ENCODE measurements at places on chromosomes 11 and 22.

- no peak for DNase-seq
- no peaks in the 10 kb centered on the region for H3K36me3 ChIP-seq
- peaks cover 4% of the 10 kb centered on the region for H3K4me1 ChIP-seq
- H3K27ac ChIP-seq = no peak overlapping the region
These were observed 55.8 kb downstream of the CLMP start for GRCh38 chr11:123139206-123139605.

DNA sequence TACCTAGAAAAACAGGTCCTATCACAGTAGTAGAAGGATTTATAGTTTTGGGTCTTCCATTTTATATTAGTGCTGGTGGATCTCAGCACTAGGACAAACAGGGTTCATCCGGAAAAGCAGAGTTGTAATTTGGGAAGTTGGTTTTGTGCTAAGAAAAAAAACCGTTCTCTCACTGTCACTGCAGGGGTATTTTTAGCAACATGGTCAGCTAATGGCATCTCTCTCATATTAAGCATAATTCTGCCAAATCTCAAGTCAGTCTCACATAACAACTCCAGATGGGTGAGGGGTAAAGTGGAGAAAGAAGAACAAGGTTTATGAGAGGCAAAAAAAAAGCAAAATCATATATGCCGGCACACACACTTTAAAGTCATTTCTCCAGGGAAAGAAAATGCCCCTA lies 51.6 kb upstream of the GDPD4 start:
- DNase-seq = no peak
- H3K4me1 ChIP-seq = no peaks in the 10 kb centered on the region
- no peaks in the 10 kb centered on the region for H3K36me3 ChIP-seq
- H3K27ac ChIP-seq = no peak overlapping the region
- H3K27me3 ChIP-seq = no peaks in the 10 kb centered on the region

GRCh38 chr11:31676280-31676982 lies 134.7 kb downstream of the PAX6 start:
- H3K4me1 ChIP-seq = peaks cover 4% of the 10 kb centered on the region
- no peaks in the 10 kb centered on the region for H3K27me3 ChIP-seq
- no peak for DNase-seq
- no peaks in the 10 kb centered on the region for H3K36me3 ChIP-seq

GRCh38 chr11:102666331-102666957 lies 39.1 kb downstream of the MMP27 start:
- no peak overlapping the region for H3K27ac ChIP-seq
- H3K4me1 ChIP-seq = no peaks in the 10 kb centered on the region
- H3K4me3 ChIP-seq = no peak overlapping the region
- no peaks in the 10 kb centered on the region for H3K36me3 ChIP-seq
- no peaks in the 10 kb centered on the region for H3K27me3 ChIP-seq
- DNase-seq = peak; percentile 37

- no peaks in the 10 kb centered on the region for H3K36me3 ChIP-seq
- no peaks in the 10 kb centered on the region for H3K27me3 ChIP-seq
- DNase-seq = no peak
- no peaks in the 10 kb centered on the region for H3K4me1 ChIP-seq
- H3K4me3 ChIP-seq = no peak overlapping the region
These were observed 57.2 kb downstream of the DDI1 start for GRCh38 chr11:104093426-104094280.

DNA sequence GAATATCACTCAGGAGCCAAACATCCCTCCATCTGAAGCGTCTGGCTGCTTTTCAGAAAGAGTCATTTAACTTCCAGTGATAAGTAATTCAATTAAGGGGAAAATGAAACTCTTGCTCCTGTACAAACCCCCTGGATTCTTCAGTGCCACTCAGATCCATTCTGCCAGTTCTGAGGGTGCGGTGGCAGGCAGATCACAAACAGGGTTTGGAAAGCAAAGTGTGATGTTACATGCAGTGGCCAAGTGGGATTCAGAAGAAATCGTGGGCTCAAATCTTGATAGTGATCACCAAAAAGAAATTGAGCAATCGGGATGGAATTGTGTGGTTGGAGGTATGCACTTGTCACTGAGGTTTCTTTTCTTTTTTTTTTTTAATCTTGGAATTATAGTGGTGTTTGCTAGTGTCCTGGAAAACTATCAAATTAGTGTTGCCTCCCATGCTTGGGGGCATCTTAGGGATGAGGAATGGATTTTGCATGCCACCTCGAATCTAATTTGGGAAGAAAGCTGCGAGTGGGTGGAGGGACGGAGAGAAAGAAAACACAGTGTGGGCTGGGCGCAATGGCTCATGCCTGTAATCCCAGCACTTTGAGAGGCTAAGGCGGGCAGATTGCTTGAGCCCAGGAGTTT lies 22.5 kb upstream of the RTL6 start:
- no peaks in the 10 kb centered on the region for H3K4me1 ChIP-seq
- H3K36me3 ChIP-seq = no peaks in the 10 kb centered on the region
- no peak overlapping the region for H3K27ac ChIP-seq
- DNase-seq = no peak
- H3K27me3 ChIP-seq = peaks cover 7% of the 10 kb centered on the region
- no peak overlapping the region for H3K4me3 ChIP-seq

GRCh38 chr22:40705918-40706682 lies 26.8 kb downstream of the MCHR1 start:
- H3K4me1 ChIP-seq = peaks cover 8% of the 10 kb centered on the region
- no peak overlapping the region for H3K4me3 ChIP-seq
- no peak overlapping the region for H3K27ac ChIP-seq
- H3K36me3 ChIP-seq = no peaks in the 10 kb centered on the region

GRCh38 chr11:60879971-60880588 lies 12.7 kb downstream of the ZP1 start:
- H3K27ac ChIP-seq = no peak overlapping the region
- no peaks in the 10 kb centered on the region for H3K27me3 ChIP-seq
- H3K36me3 ChIP-seq = peaks cover 5% of the 10 kb centered on the region
- no peak for DNase-seq
- H3K4me3 ChIP-seq = no peak overlapping the region

DNA sequence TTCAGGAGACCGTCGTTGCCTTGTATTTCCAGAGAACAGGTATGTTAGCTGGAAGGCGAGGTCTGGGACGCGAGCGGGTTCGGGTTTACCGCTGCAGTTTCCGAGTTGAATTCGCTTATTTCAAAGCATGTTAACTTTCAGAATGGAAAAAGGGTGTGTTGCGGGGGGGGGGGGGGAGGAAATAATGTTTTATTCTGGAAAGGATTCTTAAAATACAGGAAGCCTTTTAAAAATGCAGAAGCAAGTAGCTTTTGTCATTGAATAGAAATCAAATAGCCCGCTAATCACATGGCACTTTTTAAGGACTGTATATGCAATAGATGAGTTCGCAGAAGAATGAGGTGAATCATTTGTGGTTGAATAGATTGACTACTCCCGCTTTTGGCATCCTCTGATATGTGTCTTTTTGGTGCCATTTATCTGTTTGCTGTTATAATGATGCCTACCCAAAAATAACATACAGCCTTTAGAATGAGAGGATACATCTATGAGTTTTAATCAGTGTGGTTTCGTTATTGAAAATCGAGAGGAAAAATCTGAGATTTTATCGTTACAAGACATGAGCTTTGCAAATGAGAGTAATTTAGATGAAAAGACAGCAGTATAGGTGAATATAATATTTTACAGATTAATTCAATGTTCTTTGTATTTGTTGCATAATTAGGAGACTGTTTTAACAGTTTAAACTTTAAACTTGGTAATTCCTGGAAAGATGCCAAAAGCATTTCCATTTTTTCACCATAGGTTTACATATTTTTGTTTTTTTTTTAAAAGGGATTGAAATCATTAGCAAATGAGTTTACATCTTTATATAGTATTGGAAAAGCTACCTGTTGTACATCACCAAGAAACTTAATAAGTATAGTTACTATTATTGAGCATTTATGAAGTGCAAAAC lies 1.7 kb downstream of the PDE3B start:
- no peak overlapping the region for H3K27ac ChIP-seq
- H3K27me3 ChIP-seq = peaks cover 9% of the 10 kb centered on the region
- H3K4me3 ChIP-seq = peak overlapping the region; percentile 81
- no peaks in the 10 kb centered on the region for H3K36me3 ChIP-seq
- peaks cover 7% of the 10 kb centered on the region for H3K4me1 ChIP-seq

DNA sequence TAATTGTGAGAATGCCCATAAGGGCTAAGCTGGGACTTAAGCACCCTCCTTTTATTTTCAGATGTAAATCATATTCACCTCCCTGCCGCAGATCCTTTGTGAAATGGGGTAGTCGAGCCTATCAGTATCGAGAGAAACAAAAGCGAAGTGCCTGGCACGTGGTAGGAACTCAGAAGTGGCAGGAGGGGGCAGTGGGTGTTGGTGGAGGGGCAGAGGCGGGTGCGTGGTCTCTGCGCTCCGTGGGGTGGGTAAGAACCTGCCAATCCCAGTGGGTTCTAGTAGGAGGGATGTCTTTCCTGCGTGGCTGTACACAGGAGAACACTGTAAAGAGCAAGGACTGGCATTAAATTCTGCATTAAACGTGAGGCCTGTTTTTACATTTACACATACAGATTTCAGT lies 21.8 kb upstream of the PARVB start:
- H3K27ac ChIP-seq = no peak overlapping the region
- DNase-seq = no peak
- no peak overlapping the region for H3K4me3 ChIP-seq
- H3K27me3 ChIP-seq = no peaks in the 10 kb centered on the region
- H3K36me3 ChIP-seq = no peaks in the 10 kb centered on the region
